Kidney glomerular epithelial cell (primary cell): ENCODE measurements at places on chromosomes 16 and 17.

DNA sequence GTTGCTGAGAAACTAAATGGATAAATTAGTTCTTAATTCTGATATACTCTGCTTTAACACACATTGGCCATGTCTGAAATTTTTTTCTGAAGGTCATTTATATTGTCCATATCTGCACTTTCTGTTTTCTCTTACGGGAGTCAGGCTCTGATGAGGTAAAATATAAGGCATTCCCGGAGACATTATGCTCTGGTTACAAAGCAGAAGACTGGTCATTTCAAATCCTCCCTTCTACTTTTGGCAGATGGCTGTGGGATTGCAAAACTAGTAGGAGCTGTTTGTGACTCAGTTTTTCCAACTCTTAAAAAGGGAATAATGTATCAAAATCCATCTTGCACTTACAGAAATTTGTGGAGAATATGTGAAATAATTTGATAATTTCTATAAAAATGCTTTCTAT is 92.2 kb upstream of the CPHXL start:
- no peak for DNase-seq

DNA sequence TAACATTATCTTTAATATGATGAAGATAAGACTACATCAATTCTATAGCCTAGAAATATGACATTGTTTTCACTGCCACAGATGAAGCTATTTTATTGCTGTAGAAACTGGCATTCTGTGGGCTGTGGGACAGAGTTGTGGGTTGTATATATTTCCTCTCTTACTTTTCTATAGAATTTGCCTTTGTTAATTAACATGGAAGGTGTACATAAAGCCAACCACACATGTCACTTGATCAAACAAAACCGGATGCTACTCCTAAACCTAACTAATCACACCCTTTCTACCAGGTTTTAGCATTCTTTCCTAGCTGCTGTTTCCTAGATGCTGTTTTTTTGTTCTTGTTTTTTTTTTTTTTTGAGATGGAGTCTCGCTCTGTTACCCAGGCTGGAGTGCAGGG is 81.2 kb upstream of the ATP2A3 start:
- DNase-seq, result no peak

DNA sequence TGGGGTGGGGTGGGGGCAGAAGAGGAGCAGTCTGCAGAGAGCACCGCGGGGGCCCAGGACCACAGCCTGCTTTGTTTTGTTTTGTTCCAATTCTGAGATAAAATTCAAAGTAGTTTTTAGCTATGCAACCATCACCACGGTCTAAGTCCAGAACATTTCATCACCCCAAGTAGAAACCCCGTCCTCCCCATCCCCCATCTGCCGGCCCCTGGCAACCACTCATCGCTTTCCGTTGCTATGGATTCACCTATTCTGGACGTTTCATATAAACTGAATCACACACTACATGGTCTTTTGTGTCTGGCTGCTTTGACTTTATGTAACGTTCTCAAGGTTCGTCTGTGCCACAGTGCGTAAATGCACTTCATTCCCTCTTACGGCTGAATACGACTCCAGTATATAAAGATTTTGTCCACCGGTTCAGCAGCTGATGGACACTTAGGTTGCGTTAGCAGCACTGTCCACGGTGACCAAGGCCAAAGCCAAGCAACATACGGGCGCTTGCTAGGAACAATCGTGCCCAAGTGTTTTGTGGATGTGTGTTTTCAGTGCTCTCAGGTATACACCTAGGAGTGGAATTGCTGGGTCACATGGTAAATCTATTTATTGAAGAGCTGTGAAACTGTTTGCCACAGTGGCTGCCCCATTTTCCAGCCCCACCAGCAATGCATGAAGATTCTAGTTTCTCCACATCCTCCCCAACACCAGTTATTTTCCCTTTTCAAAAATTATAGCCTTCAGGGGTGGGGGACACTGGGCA is 27.7 kb upstream of the RASD1 start:
- DNase-seq, result no peak

DNA sequence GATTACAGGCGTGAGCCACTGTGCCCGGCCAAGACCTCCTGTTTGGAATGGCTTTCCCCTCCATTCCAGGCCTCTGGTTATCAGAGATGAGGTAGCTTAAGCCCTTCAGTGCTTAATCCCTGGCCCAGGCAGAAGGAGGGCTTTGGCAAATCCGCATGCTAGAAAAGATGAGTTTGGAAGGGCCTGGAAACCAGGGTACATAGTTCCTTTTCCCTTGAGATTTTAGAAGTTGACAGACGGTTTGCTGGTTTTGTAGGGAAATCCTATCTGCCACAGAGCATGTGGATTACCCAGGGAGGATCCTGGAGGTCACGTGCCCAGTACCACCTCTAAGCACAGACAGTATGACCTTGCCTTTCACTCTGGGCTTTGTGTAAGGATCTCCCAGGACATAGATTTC is 114.7 kb upstream of the CACNG3 start:
- DNase-seq, result no peak

DNA sequence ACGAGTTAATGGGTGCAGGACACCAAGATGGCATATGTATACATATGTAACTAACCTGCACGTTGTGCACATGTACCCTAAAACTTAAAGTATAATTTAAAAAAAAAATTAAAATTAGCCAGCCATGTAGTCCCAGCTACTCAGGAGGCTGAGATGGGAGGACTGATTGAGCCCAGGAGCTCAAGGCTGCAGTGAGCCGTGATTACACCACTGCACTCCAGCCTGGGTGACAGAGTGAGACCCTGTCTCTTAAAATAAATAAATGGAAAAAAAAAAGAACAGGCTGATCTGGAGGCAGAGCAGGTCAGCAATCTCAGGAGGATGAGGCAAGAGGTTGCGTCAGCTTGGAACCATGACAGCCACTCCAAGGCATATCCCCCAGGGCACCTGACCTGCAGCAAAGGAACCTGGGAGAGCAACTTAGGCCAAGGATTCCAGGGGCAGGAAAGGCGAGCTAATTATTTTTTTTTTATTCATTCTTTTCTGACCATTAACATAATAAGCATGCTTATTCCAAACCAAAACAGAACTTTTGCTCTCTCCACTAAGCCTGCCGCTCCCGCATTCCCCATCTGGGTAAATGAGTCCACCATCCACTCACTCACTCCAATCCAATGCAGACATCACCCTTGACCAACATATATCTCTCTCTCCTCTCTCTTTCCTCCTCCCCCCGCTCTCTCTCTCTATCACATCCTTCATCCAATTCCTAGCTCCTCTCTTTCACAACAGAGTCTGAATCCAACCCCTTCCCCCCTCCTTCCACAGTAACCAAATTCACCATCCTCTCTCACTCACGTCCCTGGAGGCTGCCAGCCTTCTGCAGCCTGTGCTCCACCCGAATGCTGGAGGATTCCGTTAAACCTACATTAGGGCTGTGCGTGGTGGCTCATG is 47.7 kb downstream of the TK2 start:
- DNase-seq, result no peak
